ENCODE measurements at places on chromosomes 4 and X. TPM values are rescaled to one million over a fixed set of nuclear protein-coding genes. Genes with fewer than 3 reads are reported as not detected.

DNA sequence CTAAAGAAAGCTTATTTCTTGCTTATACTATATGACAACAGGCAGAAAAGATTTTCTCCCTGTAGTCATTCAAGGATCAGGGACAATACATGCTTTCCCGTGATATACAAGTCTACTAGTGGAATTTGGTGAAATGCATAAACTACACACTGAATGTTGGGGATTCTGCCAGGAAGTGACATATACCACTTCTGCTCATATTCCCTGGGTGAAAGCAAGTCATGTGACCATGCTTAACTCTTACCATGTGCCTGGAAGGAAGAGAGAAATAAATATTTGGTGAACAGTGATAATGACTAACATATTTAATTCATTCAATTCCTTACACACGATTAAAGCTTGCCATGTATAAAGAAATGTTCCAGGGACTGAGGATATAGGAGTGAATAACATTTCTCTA, 534.6 kb downstream of the PPARGC1A start:
- no peak for DNase-seq

GRCh38 chrX:149504226-149504914, 736 bp downstream of the IDS start:
- DNase-seq = no peak

DNA sequence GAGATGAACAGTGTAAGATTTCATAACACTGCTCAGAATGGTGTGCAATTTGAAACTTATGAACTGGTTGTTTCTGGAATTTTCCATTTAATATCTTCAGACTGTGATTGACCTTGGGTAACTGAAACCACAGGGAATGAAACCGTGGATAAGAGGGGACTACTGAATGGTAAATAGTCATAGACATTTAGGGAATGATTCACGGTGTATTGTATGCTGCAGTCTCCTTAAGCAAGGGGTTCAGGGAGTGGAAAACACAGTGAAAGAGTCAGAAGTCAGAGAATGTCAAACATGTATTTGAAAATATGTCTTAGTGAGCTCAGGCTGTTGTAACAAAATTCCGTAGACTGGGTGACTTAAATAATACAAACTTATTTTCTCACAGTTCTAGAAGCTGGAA, 398.2 kb upstream of the DIPK2B start:
- no peak for DNase-seq

DNA sequence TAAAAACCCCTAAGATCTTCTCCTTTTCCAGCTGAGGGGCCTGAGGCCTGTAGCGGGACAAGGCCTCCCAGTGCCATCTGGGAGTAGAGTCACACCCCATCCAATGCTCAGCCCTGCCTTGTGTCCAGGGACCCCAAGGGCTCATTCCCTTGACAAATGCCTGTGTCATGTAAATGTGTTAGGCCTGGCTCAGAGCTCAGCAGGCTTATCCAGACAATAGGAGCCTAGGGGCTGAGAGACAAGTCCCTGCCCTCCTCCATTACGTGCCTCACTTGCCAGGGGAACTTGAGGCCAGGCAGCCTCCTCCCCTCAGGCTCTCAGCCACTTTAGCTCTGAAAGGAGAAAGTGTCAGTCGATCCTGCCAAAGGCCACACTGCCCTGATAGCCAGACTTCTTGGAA, 166.8 kb upstream of the MAMLD1 start:
- no peak for DNase-seq

GRCh38 chr4:168908093-168908492, 102.0 kb downstream of the CBR4 start:
- DNase-seq = no peak

GRCh38 chr4:62359441-62360155, 1159.5 kb downstream of the ADGRL3 start:
- no peak for DNase-seq

DNA sequence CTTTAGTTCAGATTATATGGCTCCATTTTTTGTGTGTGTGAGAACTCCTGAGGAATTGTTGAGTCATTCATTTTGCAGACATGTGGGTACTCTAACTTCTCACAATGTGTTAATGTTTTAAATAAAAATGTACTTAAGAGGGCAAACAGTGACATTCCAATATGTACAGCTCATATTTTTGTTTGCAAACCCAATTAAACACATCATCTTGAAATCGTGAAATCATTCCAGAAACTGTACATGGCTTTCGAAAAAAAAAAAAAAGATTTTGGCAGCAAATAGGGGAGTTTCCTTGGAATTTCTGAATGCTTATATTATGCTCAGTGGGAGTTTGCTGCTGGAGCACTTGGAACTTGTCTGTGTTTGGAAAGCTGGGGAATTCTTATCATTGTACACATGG, 85.0 kb downstream of the HPGD start:
- DNase-seq = peak; percentile 42

DNA sequence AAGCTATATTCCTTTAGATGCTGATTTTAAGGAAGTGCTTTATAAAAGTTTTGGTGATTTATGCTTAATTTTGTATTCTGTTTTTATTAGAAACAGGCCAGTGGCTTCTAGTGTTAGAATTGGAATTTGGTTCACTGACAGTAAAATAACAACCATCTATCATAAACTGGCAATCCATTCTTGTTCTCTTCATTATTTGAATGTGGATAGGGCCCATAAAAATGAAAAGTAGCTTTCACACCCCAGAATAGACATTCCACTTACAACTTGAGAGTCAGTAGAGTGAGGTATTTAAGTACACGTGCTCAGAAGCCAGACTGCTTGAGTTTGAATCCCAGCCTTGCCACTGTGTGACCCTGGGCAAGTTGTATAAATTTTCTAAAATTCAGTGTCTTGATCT, 232.4 kb upstream of the CTSO start:
- DNase-seq = no peak

DNA sequence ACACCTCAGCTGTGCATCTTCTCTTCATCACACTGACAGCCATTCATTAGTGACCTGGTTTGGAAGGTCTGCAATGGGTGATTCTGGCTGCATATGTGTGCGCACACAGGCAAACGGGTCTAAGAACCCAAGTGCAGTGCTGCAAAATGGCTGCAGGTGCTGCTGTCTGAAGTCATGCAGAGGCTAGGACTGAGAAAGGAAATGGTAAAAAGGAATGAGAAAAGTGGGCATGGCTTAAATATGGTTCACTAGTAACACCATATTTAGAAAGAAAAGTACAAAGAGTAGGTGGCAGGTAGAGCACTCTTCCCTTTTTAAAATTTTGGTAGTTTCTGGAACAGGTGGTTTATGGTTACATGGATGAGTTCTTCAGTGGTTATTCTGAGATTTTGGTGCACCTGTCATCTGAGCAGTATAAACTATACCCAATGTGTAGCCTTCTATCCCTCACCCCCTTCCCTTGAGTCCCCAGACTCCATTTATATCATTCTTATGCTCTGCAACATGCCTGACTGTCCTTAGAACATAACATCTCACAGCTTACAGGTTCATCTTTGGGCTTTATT, 78.4 kb downstream of the CCNG2 start:
- no peak for DNase-seq

DNA sequence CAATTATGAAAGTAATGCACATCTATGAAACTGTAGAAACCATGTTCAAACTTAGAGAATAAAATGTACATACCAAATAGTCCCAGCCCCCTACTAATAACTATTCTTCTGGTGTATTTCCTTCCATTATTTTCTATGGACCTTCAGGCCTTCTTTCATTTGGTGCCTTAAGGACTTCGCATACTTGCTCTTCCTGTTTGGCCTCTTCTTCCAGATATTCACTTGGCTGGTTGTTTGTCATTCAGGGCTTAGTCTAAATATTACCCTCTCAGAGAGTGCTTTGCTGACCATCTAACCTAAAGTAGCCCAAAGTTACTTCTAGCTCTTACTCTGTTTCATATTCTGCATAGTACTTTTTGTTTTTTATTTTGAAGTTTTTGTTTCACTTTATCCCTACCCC, 70.3 kb upstream of the ARMCX2 start:
- no peak for DNase-seq

GRCh38 chr4:168677063-168677462, 180.2 kb downstream of the PALLD start:
- no peak for DNase-seq

DNA sequence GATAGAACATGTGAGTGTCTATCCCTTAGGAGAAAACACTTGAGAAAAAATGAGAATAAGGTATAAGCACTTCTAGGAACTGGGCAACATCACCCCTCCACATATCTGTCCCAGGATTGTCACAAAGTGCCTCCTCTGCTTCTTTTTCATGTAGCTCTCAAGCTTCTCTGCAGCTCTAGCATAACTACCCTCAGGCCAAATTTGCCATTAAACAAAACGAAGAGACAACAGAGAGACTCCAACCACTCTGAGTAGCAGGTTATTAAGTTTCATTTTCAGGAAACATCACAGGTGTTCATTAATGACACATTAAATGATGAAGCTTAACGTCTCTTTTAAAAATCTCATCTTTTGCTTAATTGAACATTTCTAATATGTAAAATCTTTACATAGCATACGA, 580.0 kb downstream of the GALNTL6 start:
- no peak for DNase-seq

DNA sequence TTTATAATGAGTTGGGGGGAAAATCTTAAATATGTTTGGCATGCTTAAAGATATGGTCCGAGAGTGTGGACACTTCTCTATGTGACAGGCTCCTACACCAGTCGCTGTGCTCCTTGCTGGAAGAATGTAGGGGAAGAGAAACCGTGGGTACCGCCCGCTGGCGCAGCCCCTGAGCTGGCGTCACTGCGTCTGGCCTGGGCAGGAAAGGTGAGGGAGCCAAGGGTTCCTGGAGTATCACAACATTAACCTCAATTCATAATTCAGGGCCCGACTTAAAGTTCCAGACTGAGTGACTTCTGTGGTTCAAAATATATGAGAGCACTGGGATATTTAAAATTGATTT, 95.1 kb downstream of the GATB start:
- no peak for DNase-seq

- no peak for DNase-seq
These were observed 29.5 kb upstream of the C4orf54 start for GRCh38 chr4:99687120-99687519.

DNA sequence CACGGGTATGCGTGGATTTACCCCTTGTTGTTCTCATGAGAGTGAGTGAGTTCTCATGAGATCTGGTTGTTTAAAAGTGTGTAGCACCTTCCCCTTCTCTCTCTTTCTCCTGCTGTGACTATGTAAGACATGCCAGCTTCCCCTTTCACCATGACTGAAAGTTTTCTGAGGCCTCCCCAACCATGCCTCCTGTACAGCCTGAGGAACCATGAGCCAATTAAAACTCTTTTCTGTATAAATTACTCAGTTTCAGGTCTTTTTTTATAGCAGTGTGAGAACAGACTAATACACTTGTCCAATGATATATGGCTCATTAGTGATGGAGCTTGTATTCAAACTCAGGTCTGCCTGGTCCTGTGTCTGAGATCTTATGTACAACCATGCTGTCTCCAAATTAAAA, 28.5 kb upstream of the RTL3 start:
- no peak for DNase-seq

DNA sequence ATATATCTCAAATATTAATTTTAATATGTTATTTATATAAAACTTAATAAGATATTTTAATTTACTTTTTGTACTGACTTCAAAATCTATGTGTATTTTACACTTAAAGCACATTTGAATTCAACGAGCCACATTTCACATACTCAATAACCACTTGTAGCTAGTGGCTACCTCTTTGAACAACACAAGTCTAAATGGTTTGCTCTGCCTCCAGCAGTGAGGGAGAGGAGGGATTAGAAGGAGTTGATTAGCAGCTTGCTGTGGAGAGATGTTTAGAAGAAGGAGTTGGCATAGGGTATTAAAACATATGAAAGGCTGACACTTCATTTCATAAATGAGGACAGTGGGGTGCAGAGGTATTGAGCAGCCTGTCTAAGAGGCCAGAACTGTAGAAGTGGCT, 124.0 kb downstream of the ARHGAP24 start:
- DNase-seq = no peak

DNA sequence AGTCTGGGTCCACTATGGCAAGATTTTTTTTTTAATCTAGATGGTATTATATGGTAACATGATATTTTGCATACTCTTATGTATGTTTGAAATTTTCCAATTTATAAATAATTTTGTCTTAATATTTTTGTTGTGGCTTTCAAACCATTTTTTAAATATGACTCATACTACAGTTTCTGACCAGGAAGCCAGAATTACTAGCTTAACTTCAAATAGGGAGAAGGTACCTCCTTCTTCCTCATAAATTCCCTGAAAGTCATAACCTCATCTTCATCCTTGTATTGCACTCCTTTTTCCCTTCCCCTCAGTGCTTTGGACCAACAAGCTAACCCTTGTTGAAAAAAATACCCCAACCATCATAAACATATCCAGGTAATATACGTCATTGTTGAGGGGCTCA, 21.6 kb downstream of the ARAP2 start:
- DNase-seq = no peak

DNA sequence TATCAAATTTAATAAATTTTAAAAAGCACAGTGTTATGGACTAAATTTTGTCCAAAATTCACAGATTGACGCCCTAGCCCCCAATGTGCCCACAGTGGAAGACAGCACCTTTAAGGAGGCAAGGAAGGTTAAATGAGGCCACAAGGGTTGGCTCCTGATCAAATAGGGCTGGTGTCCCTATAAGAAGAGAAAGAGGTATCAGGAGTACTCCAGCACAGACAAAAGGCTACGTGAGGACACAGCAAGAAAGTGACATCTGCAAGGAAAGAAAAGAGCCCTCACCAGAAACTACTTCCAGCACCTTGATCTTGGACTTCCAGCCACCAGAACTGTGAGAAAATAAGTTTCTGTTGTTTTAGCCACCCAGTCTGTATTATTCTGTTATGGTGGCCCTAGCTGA, 48.8 kb downstream of the FAM13A start:
- no peak for DNase-seq

DNA sequence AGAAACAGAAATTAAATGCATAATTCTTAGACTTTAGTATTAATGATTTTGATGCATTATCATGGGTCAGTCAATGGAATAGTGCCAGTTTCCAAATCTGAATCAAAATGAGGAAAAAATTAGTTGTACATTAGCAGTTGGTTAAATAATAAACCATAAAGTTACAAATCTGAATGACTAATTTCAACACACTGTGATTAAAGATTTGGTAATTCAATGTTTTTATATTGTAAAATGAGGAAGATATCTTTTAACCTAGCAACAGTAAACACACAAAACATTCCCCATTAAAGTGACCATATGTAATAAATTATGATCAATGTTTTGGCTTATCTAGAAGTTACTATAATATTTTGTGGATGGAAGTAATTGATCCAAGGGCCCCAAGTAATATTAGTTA, 1.6 kb downstream of the FBXO8 start:
- no peak for DNase-seq

The ARX gene
- not detected for polyA plus RNA-seq

The GPC3 gene
- not detected for polyA plus RNA-seq

The MSMO1 gene
- polyA plus RNA-seq = 53.0 TPM

The SMAD1 gene
- 64.7 TPM for polyA plus RNA-seq

The GPR50 gene
- not detected for polyA plus RNA-seq

The CENPE gene
- polyA plus RNA-seq = 2.4 TPM

The SPATA18 gene
- 9.7 TPM for polyA plus RNA-seq

The CT45A2 gene
- polyA plus RNA-seq = not detected

The FAM184B gene
- polyA plus RNA-seq = 0.07 TPM

The NKX3-2 gene
- not detected for polyA plus RNA-seq

The EDA2R gene
- 30.9 TPM for polyA plus RNA-seq

The QDPR gene
- polyA plus RNA-seq = 36.4 TPM

The ACTRT1 gene
- not detected for polyA plus RNA-seq

The VEGFD gene
- polyA plus RNA-seq = 0.43 TPM

The TCEAL1 gene
- 24.9 TPM for polyA plus RNA-seq

The ABLIM2 gene
- polyA plus RNA-seq = not detected

The SHISA3 gene
- polyA plus RNA-seq = 0.78 TPM

The UGT2B11 gene
- polyA plus RNA-seq = not detected
